ENCODE measurements at places on chromosomes 11 and 22. TPM values are rescaled to one million over a fixed set of nuclear protein-coding genes. Genes with fewer than 3 reads are reported as not detected.

DNA sequence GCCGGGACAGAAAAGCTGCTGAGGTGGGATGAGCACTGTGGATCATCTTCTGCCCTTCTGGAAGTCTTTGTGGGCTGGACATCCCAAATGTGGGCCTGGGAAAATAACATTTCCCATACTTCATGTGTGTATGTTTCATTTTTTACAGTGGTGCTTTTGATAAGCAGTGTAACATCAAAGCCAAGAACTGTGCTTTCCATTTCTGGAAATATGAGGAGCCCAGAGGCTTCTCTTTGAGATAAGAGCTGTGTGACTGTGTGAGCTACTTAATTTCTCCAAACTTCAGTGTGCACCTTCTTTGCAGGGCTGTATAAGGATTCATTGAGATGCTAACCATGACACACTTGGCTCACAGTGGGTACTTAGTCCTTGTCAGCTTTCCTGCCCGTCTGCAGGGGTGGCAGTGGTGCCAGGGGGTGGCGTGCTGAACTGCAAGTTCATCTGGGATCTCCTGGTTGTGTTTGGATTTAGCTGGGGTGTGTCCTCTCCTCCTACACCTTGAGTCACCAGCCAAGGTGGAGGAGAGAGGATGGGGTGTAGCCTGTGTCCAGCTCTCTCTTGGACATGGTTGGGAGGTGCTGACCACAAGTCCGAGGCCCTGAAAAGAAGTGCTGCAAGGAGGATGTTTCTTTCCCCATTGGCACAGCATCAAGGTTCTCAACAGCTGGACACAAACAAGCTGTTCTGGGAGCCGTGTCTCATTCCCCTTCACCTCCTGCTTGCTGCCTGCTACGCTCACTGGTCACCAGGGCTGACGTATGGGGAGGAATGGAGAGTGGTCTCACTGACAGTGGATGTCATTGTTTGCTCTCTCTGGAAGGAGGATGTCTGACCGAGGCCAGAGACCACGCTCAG lies 139.4 kb downstream of the TEAD1 start:
- no peak for DNase-seq

GRCh38 chr11:120810251-120810650 lies 213.7 kb upstream of the TBCEL start:
- no peak for DNase-seq

GRCh38 chr11:117997823-117998579 lies 11.8 kb downstream of the IL10RA start:
- DNase-seq: no peak

GRCh38 chr11:113184498-113184897 lies 129.9 kb upstream of the TTC12 start:
- DNase-seq: no peak

- DNase-seq: no peak
These were observed 586 bp downstream of the LRP5 start for GRCh38 chr11:68312780-68313573.

The ELFN2 gene
- total RNA-seq: 0.57 TPM

The GTSE1 gene
- total RNA-seq: 0.55 TPM

The PKDREJ gene
- total RNA-seq: not detected
